ENCODE measurements at places on chromosomes 1 and 21.

GRCh38 chr1:157429601-157430240, 122.6 kb downstream of the FCRL5 start:
- DNase-seq: no peak

- DNase-seq: no peak
Measured at GRCh38 chr1:116417678-116418077, 44.6 kb downstream of the ATP1A1 start.

- DNase-seq: no peak
Measured at GRCh38 chr1:110235834-110236682, 25.9 kb downstream of the KCNC4 start.

DNA sequence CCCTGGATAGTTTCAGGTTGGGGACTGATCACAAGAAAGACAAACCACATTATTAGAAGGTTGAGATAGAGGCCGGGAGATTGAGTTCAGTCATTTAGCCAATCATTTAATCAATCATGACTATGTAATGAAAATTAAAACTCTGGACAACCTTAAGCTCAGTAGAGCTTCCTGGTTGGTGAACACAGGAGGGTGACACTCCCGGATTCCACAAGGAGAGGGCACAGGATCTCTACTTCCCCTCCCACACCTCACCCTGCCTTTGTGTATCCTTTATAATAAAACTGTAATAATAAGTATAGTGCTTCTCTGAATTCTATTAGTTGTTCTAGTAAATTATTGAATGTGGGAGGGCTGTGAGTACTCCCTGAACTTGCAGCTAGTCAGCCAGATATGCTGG, 150.1 kb downstream of the PIK3R3 start:
- no peak for DNase-seq

- DNase-seq: no peak
Measured at GRCh38 chr1:17616731-17617279, 77.3 kb downstream of the ARHGEF10L start.

DNA sequence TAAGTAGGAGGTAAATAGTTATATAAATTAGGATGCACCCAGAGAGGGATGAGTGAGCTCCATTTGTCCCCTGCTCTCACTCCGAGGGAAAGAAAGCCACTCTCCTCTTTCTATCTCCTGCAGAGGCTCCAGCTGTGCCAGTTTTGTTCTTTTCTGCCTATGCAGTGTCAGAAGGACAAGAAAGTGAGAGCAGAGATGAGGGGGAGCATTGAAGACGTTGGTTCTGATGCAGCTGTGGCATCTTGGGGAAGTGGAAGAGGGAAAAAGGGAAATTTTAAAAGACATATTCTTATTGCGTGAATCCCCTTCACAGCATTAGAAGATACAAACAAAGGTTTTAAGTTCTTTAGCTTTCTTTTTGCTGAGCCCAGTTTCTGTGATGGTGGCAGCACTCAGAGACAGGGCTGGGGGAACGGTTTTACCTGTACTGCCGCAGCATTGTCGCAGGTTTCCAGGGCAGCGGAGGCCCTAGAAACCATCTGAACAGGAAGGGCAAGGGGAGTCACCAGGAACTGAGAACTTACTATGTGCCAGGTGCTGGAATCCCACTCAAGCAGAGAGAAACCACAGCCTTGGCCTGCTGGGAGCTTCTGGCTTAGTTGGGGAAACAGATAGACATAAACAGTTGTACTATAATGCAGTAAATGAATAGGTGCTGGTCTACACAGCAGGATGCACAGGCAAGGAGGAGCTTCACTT, 44.9 kb upstream of the USP24 start:
- DNase-seq: no peak

DNA sequence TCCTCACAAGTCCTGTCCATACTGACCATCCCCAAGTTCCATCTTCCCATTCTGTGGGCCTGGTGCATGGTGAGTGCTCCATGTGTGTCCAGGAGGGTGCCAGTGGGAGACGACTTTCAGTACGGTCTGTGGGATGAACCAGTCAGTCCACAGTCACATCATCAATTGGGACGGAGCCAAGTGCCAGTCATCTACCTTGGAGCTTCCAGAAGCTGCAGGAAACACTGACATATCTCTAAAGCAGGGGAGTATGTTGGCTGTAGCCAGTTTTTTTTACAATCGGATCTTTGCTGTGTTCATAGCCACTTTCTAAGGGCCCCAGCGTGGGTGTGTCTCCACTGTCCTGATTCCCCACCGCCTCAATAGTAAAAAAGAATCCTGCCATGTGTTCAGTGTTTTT, 13.6 kb upstream of the TRIM17 start:
- no peak for DNase-seq

DNA sequence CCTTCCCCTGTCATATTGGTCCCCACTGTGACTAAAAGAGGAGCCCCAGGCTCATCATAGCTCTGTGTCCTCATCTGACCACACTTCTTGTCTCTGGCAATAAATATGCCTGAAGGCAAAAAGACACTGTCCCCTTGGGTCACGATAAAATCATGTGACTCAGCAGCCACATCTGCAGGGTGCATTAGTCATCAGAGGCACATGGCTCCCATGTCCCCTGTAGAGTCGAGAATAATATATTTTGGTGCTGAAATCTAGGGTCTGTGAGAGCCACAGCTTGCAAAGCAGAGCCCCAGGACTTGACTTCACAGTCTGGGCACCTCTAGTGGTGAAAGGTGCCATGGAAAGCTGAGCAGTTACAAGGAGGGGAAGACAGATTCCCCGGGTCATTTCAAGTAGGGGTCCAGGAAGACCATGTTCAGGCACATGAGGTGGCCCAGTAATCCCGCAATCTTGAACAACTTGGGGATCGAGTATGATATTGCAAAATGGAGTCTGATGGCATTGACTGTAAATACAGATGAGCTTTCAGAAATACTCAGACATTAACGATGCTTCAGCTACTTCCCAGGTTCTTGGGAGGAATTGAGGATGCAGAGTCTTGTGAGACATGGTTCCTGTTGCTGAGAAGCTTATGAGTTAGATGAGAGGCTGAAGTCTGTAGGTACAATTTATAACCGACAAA, 68.6 kb downstream of the SLC35F3 start:
- DNase-seq: no peak

DNA sequence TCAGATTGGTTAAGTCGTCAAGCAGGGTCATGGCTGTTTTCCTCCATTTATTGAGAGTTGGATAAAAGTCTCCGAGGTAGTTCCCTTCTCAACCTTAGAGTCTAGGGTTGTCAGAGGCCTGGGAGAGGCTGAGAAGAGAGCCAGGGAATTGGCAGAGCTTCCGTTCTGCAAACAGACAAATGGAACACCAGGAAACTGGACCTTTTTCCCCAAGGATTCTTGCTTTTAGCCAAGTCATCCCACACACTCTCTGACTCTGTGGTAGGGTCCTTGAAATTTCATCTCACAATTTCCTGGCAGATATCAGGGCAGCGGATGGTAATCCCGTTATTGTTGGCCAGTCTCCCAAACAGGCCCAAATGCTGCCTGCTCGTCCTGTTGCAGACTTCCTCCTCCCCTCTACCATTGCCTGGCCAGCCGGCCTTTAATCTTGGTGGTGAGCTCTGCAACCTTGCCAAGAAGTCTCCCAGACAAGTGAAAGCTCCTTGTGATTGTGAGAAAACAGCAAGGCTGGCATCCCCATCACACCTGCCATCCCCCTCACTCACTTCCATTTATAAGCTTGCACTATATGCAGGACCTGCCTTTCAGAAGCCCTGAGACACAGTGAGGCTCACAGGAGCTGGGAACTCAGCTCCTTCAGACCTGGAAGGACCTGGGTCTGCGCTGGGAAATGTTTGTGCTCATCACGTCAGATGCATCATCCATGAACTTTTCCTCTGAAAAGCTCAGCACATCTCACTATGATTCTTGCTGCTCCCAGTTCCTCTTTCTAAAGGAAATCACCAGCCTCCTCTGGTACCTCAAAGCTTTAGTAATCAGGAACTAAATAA, 13.7 kb upstream of the SRP9 start:
- no peak for DNase-seq

DNA sequence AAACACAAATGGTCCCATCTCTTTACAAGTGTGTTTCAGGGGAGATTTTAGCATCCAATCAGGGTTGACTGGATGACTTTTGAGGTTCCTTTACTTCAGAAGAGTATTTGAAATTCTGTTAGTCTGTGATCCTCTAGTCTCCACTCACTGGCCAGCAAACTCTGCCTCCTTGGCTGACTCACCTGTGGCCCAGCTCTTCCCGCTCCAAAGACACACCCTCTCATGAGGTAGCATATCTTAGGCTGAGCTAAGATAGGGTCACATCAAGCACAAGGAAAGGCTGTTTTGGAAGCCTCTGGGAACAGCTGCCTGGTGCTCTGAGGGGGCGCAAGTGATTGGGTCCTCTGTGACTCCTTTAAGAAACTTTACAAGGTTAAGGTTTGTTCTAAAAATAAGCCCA, 102.3 kb upstream of the FGGY start:
- DNase-seq: no peak

DNA sequence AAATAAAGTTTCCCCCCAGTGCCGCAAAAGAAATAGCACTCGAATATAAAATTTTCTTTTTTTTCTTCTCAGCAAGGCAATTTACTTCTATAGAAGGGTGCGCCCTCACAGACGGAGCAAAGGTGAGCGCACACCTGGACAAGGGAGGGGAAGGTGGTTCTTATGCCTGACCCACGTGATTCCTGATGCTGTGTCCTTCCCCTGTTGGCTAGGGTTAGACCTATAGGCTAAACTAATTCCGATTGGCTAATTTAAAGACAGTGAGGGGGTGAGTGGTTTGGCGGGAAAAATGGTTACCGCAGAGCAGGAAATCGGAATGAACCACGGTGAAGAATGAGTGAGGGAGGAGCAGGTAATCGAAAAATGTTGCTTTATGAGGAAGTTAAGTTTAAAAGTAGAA, 607 bp upstream of the FAAH start:
- no peak for DNase-seq

GRCh38 chr1:155063550-155064110, at the start of gene EFNA4:
TSS of gene EFNA4 (plus strand) at chr1:155063740. CDS start at chr1:155063824, 84 bp downstream.
- peak; percentile 66 for DNase-seq

DNA sequence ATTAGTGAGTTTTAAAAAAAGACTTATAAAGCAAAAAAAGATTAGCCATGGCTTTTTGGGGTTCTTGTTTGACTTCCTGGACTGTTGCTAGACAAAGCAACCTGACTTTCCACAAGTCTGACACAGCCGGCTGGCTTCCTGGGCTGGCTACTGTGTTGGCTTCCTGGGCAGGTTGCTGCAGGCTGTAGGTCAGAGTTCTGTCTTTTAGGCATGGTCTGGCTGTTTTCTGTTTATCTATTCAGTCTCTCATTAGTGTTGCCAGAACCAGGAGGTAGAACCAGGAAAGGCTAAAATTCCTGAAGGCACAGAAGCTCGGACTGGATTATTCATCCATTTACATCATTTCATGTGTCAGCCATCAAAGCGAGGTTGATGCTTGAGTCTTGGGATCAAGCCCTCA, 88.6 kb upstream of the SLC35F3 start:
- DNase-seq: no peak

GRCh38 chr1:99115231-99115630, 110.6 kb upstream of the PLPPR5 start:
- no peak for DNase-seq

DNA sequence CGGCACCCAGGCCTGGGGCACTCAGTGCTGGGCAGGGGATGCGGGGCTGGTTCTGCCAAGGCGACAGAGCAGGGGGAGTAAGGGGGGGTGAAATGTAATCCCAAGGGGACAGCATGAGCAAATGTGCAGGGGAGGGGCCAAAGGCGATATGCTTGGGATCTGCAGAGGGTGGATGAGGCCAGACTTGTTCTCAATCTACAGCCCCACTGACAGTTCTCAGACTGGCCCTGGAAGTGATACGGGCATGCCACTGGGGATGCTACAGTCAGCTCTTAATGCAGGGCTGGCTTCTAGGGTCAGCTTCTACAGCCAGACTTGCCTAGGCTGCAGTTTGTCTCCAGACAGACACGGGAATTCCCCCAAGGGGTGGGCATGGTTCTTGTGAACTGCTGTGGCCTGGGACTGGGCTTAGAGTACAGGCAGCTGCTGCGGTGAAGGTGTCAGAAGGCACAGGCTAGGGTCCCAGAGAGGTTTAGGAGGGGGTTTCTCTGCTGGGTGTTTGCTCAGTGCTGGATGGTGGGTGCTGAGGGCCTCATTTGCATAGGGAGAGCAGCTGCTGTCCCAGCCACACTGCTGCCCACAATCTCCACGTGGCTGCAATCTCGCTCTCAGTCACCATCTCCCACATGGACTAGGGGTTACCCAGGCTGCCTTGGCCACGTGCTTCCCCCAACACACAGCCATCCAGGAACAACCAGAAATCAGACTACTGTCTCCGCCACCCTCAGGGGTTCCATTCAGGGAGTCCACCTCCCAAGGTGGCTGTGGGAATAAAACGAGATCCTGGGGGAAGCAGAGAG, 190.1 kb downstream of the HIVEP3 start:
- peak; percentile 49 for DNase-seq

DNA sequence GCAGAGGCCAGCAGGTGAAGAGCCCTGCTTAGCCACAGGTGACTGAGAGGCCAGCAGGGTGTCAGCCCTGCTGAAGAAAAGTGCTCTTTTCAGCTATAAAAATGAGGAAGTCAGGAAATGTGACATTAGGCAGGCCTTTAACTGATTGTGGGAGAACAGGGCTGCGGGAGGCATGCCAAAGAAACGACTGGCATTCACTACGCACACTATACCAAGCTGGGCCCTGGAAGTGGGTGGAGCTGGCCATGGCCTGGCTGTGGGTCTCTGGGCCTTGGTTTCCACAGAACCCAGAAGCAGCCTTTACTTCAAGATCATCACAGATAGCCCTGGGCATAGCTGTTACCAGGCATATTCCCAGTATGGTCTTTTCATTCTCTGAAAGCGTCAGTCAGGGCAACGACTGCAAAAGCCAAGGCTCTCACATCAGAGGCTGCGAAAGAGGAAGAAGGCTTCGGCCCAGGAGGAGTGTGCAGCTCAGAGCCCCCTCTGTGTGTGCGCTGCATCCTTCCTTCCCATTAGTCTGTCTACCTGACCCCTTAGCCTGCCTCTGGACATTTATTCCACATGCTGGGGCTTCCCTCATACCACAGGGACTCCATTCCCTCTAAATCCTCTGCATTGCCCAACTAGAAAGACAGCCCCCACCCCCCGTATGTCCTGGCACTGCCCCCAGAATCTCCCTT, 14.3 kb downstream of the SLC2A1 start:
- DNase-seq: no peak

DNA sequence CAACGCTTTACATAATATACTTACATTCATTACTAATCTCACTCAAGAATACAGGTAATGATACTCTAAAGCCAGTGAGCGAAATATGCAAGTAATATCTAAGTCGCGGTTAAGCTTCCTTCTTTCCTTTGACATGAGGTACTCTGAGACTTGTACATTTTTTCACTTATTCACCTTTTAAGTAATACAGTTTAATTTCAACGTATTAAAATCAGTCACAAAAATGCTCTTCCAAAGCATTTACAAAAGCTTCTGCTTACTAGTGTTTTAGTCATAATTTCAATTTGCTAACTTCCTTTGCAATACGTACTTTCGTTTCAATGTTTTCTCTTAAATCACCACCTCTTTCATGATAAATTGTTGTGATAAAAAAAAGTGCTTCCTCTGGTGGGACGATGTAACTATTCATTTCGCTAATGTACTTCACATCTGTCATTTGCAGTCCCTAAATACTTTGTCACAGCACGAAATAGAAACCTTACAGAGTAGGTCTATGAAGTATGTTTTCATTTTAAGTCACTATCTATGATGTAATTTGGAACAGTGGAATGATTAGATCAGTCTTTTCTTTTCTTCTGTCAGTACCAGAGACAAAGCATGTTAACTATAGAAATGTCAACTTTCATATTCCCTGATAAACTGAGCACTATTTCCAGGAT, 34.0 kb upstream of the ADGRL4 start:
- no peak for DNase-seq
